Endothelial cell of umbilical vein (primary cell): ENCODE measurements at places on chromosomes 4 and X. TPM values are rescaled to one million over a fixed set of nuclear protein-coding genes. Genes with fewer than 3 reads are reported as not detected.

Gene CFAP47
- total RNA-seq = not detected in 2 replicates

Gene FAM13A
- 9.4 and 10.5 TPM in 2 replicates for total RNA-seq

Gene PABPC1L2A
- not detected in 2 replicates for total RNA-seq

Gene PCDH7
- 16.6 and 21.0 TPM in 2 replicates for total RNA-seq

DNA sequence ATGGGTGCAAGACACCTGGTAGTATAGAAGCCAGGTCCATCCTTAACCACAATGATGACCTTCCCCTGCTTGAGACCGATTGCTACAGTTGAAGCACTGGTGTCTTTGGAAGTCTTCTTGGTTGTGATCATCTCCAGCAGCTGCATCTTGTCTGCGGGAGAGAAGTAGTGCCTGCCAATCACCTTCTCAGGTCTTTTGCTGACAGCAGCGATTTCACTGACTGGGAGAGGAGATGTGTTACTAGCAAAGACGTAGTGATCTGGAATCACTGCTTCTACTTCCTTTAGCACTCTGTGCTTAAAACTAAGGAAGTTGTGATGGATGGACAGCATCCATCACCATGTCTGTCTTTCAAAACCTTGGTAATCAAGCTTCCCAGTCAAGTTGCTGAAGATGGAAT lies 25.9 kb downstream of the CPE start:
- no peaks in the 10 kb centered on the region for H3K36me3 ChIP-seq
- no peak overlapping the region for H3K27ac ChIP-seq
- DNase-seq = no peak
- no peak overlapping the region for H3K4me3 ChIP-seq

- H3K36me3 ChIP-seq = no peaks in the 10 kb centered on the region
- no peak overlapping the region for H3K4me3 ChIP-seq
- no peaks in the 10 kb centered on the region for H3K27me3 ChIP-seq
- no peak overlapping the region for H3K27ac ChIP-seq
These were observed 112.1 kb downstream of the DRD5 start for GRCh38 chr4:9893329-9894108.

DNA sequence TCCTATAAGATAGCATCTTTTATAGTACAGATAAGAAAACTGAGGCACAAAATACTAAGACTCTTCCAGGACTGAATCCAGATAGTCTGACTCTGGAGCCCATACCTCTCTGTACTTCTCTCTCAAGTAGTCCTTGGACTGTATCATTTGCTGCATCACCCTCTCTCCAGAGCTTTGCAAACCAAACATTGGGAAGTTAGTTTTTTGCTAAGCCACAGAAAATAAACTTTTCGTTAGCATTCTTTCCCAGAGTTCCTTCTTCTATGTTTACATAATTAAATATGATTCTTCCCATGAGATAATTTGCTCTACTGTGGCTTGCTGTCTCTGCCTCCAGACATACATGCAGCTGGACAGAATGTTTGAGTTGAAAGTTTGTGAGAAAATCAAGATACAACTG lies 22.0 kb downstream of the PPEF2 start:
- no peaks in the 10 kb centered on the region for H3K36me3 ChIP-seq
- no peak overlapping the region for H3K4me3 ChIP-seq
- no peak overlapping the region for H3K27ac ChIP-seq
- H3K27me3 ChIP-seq = peaks cover 2% of the 10 kb centered on the region
- DNase-seq = no peak

- no peak overlapping the region for H3K27ac ChIP-seq
- no peak overlapping the region for H3K4me3 ChIP-seq
- H3K4me1 ChIP-seq = no peaks in the 10 kb centered on the region
- no peaks in the 10 kb centered on the region for H3K36me3 ChIP-seq
- peak; percentile 19 for DNase-seq
These were observed 17.7 kb upstream of the AP1AR start for GRCh38 chr4:112213856-112214255.

DNA sequence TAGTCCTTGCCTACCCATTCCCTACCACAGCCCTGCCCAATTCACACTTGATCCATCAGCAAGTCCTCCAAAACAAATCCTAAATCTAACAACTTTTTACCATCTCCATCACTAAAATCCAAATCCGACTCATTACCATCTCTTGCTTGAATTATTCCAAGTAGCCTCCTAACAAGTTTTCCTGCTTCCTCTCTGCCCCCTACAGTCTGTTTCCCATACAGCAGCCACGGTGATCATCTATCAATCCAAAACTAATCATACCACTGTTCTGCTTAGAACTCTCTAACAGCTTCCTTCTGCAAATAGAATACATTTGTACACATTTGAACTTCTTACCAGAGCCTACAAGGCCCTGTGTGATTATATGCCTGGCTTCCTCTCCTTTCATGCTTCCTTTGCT lies 133.0 kb downstream of the SHROOM4 start:
- H3K4me1 ChIP-seq = peaks cover 31% of the 10 kb centered on the region
- no peak overlapping the region for H3K27ac ChIP-seq
- H3K27me3 ChIP-seq = no peaks in the 10 kb centered on the region

GRCh38 chr4:93855926-93856325 lies 27.4 kb downstream of the ATOH1 start:
- H3K27me3 ChIP-seq = no peaks in the 10 kb centered on the region
- no peak overlapping the region for H3K4me3 ChIP-seq
- no peak overlapping the region for H3K27ac ChIP-seq
